Stromal cell of bone marrow (primary cell): ENCODE measurements at places on chromosomes 4 and X.
A peak's percentile ranks its signal among the peaks of the same experiment; 100 is the strongest.

GRCh38 chrX:1134976-1135375 lies 77.5 kb downstream of the CRLF2 start:
- no peak for DNase-seq

DNA sequence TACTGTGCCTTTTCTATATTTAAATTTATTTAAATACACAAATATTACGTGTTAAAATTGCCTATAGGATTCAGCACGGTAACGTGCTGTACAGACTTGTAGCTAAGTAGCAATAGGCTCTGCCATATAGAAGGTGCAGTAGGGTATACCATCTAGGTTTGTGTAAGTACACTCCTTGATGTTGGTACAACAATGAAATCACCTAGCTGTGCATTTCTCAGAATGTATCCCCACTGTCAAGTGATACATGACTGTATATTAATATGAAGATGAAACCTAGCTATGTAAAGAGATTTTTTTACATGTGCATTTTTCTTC lies 431.2 kb downstream of the KCTD8 start:
- DNase-seq: no peak

GRCh38 chr4:5963611-5964010 lies 54.6 kb downstream of the C4orf50 start:
- no peak for DNase-seq

GRCh38 chr4:113008135-113008534 lies 41.3 kb upstream of the ANK2 start:
- no peak for DNase-seq

DNA sequence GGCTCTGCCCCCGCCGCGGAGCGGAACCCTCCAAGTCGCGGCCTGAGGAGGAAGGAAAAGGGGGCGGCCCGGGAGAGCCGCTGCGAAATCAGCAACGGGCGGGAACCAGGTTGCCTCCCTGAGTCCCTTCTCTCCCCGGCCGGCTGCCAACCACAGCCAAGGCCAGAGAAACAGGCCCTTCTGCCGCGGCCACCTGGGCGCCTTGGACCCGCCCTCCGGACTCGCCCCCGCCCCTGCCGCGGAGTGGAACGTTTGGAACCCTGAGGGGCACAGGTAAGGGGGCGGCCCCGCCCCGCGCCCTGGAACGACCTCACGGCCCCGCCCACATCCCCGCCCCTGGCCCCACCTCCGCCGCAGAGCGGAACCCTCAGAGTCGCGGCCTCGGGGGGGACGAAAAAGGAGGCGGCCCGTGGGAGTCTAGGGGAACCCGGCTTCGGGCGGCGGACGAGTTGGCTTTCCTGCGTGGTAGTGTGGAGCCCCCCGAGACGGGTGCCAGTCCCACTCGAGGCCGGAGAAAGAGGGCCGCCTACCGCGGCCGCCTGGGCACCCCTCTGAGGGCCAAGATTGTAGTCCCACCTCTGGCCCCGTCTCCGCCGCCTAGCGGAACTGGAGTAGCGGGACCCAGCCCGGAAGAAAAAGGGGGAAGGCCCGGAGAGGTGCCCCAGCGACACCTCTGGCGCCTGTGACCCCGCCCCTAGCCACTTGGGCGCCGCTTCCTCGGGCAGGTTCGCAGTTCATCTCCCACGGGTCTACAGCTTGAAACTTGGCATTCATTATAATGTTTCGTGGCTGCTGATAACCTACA lies 669 bp upstream of the PHKA2 start:
- DNase-seq: peak; percentile 53

DNA sequence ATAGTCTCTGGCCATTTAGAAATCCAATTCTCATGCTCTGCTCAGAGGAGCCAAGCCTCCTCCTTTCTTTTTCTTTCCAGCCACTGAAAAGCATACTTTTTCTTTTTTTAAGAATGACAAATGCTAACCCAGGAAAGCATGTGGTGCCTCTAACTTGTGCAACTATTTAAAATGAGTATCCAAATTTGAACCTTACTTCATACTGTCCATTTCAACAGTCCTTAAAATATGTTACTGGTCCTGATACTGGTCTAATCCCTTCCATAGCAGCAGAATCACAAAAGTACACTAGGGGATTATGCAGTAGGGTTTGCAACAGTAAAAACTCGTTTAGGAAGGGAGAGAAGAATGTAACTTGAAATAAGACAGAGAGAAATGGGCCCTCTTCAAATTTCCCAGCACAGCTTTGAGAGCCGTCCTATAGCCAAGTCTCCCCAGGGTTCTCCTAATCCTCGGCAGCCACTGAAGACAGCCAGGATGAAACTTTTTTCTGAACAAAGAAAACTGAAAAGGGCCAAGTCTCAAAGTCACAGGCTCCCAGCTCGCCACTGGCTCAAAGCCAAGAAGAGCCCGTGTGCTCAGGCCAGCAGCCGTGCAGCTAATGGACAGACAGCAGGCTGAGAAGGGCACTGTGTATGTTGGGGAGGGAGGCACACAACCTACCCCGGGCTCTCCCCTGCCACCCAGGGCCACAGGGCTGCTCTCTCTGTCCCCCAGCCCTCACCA lies 39.5 kb downstream of the GPC4 start:
- no peak for DNase-seq

DNA sequence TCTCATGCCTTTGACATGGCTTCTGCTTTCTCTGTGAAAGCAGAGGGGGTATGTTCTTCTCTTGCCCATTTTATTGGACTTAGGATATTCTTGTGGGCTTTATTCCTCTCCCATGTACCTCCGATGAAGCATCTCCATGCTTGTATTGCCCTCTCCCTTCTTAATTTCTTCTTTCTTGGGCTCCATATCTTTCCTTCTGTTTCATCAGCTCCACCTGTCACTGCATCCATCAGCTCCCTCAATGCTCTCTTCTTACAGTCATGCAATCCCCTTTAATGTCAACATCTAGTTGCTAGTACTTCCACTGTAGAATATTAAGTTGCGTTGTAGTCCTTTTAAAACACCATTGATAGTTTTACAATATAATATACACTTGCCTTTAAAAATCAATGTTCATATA lies 257.6 kb downstream of the GPAT3 start:
- DNase-seq: no peak
